Stimulated activated CD4-positive, alpha-beta T cell treated with anti-CD3 and anti-CD28 coated beads, TNF-alpha, amount 100 ng/mL, for 24 hours (primary cell): ENCODE measurements at places on chromosomes 4 and X.

DNA sequence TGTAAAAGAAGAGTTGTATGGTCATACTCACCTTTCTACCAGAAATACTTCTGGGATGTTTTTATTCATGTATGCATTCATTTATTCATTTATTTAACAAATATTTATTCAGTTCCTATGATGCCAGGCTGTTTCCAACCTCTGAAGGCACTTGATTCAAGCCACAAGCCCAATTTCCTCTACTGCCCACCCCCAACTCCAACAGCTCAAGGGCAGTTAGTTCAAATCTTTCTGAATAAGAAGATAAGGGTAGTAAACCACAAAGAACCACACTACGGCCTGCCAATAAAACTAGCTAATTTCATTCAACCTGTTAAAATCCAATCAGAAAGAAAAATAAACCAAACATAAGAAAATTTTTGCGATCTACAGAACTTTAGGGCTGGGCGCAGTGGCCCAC is 31.2 kb downstream of the LRBA start:
- no peak for DNase-seq

DNA sequence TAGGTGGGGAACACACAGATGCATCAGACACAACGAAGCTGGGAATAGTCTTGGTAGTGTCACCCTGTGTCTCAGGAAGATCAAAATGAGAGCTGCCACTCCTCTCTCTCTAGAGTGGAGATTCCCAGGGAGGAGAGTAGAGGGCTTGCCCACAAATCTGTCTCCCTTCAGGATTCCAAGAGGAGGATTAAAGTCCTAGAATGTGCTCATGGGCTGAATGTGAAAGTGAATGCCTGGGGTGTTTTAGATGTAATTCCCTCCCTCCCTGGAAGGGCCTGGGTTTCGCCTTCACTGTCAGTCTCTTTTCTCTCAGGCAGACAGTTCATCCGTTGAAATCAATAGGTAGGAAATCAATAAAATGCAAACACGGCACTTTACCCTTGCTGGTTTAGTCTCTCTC is 282.6 kb upstream of the PPARGC1A start:
- DNase-seq = no peak

GRCh38 chr4:162497564-162498167 is 333.9 kb upstream of the FSTL5 start:
- DNase-seq = no peak

GRCh38 chrX:21691512-21692018 is 33.4 kb upstream of the KLHL34 start:
- no peak for DNase-seq

DNA sequence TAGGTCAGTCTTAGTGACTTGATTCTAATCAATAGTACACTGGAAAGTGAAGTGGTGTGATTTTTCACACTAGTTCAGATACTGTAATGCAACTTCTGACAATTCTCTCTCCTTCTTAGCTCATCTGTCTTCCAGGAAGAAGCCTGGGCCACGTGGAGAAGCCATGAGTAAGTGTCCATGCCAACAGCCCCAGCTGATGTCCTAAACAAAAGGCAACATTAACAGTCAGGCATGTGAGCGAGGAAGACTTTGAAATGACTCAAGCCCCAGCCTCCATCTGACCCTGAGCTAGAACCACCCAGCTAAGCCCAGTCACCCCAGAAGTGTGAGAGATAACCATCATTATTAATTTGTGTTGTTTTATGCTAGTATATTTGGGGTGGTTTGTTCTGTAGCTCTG is 115.7 kb upstream of the MAGEB16 start:
- DNase-seq = no peak

DNA sequence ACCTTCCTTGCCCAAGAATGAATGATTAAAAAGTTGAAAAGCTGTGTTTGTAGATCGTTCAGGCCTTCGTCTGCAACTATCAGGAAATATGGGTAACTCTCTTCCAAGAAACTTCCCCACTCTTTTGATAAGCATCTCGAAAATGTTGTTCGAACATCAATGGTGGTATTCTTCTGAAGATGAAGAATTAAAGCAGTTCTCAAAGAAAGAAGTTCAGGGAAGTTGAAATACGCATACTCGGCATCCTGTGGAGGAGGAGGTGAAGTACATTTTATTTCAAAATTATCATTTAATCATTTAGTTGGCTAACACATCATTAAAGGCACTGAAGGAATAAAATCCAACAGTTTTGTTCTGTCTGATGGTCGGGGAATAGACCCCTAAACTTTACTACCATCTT is 12.1 kb downstream of the DDX60 start:
- no peak for DNase-seq

- no peak for DNase-seq
Observed at GRCh38 chrX:119970574-119970973, 27.0 kb upstream of the NKAP start.

DNA sequence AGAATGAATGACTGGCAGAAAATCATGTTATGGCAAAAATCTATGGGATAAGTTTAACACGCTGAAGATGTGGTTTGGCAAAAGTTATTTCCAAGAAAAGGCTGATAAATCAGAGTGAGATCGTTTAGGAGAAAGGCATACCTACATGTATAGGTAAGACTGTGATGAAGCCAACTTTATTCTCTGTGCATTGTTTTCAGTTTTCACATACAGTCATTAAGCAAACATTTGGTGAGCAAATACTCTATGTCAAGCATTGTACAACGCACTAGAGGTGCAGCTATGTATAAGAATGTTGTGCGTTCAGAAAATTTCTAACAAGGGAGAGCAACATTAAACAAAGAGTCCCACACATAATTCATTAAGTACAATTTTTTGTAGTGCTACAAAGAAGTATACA is 121.7 kb downstream of the TEX13A start:
- no peak for DNase-seq
